ENCODE measurements at places on chromosomes 13 and 19.

DNA sequence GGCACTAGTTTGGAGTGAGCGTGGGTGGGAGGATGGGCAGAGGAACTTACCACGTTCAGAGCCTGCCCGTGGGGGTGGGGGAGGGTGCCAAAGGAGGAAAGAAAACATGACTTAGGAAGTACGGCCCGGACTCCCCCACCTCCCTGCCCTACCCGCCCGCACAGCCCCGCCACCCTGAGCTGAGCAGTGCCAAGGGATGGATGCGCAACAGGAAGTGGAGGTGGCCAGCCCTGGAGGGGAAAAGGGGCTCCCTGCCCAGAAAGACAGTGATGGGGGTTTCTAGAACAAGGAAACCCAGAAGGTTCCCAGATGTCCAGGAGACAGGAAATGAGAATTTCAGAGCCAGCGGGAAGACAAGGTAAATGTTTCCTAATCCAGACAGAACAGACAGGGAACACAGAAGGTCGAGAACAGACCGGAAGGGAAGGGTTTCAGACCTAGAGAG is 6.3 kb downstream of the TEAD2 start:
- DNase-seq, result no peak

DNA sequence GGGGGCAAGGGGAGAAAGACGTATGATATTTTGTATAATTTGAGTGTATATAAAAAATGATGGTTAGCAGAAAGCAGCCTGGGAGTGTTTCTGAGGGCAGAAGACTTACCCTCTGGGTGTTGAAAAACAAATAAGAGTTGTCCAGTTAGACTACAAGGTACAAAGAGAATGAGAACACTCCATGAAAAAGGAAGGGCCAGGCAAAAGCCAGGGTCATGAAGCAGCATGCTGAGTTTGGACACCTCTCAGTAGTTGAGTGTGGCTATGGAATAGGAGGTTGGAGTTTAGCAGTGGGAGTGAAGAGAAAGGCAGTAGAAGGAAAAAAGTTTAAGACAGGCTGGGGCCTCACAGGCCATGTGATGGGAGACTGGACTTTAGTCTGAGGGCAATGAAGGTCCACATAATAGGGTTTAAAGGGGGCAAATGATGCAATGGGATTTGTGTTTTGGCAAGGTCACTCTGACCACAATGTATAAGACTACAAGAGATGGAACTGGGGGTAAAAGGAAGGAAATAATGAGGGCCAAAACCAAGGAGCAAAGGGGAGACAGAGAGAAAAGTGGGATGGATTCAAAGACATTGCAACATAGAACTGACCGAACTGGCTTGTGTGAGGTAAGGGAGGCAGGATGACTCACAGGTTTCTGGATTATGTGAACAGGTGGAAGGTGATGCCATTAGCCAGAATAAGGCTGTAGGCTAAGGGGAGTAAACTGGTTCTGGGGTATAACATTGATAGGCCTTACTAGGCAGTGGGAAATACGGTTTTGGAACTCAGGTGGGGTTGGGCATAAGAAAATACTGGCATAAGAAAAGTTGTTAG is 76.6 kb downstream of the SERP2 start:
- no peak for DNase-seq

GRCh38 chr13:43158516-43158915 is 135.1 kb downstream of the DNAJC15 start:
- no peak for DNase-seq

DNA sequence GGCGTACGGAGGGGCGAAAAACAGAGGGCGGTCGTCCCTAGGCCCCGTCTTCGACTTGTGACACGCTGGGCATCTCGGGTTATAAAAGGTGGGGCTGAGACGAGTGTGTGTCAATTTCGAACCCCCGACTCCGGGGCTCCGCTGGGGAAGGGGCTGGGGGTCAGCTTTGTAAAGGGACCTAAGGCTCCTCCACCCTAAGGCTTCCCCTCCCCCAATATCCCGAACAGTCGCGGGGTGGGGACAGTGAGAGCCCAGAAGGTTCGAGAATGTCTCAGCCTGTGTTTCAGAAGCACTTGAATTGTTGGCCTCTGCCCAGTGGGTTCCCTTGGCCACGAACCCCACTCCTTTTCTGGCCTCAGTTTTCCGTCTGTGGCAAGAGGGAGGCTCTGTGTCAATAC is 450 bp downstream of the SELENOW start:
- no peak for DNase-seq

DNA sequence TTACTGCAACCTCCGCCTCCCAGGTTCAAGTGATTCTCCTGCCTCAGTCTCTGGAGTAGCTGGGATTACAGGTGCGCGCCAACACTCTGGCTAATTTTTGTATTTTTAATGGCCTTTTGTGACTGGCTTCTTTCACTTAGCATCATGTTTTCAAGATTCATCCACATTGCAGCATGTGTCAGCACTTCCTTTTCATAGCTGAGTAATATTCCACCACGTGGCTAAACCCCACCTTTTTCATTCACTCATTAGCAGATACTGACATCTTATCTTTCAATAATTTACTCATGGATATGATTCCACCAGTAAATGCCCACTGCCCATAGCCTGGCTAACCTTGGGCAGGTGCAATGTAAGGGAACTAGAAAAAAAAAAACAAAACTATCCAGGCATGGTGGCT is 6.9 kb downstream of the C5AR1 start:
- DNase-seq, result no peak

GRCh38 chr13:33710924-33711323 is 107.0 kb upstream of the RFC3 start:
- no peak for DNase-seq

DNA sequence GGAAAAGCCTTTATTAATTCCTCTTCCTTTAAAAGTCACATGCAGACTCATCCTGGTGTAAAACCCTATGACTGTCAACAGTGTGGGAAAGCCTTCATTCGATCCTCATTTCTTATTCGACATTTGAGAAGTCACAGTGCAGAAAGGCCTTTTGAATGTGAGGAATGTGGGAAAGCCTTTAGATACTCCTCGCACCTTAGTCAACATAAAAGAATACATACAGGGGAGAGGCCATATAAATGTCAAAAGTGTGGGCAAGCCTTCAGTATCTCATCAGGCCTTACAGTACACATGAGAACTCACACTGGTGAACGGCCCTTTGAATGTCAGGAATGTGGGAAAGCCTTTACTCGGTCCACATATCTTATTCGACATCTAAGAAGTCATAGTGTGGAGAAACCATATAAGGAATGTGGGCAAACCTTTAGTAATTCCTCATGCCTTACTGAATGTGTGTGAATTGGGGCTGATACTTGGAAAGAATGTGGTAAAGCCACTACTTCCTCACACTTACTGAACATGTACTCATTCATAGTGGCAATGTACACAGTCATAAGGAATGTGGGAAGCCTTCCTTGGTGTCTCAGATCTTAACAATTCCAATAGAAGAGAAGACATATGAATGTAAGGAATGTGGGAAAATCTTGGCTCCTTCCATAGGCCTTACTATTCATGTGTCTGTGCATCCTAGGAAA is 18.8 kb downstream of the ZNF559 start:
- no peak for DNase-seq

DNA sequence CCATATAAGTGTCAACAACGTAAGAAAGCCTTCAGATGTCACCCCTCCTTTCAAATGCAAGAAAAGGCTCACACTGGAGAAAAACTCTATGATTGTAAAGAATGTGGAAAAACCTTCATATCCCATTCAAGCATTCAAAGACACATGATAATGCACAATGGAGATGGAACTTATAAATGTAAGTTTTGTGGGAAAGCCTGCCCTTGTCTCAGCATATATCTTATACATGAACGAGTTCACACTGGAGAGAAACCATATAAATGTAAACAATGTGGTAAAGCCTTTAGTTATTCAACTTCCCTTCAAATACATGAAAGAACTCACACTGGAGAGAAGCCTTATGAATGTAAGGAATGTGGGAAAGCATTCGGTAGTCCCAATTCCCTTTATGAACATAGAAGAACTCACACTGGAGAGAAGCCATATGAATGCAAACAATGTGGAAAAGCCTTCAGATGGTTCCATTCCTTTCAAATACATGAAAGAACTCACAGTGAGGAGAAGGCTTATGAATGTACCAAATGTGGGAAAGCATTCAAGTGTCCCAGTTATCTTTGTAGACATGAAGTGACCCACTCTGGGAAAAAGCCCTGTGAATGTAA is 11.1 kb downstream of the ZNF844 start:
- no peak for DNase-seq

DNA sequence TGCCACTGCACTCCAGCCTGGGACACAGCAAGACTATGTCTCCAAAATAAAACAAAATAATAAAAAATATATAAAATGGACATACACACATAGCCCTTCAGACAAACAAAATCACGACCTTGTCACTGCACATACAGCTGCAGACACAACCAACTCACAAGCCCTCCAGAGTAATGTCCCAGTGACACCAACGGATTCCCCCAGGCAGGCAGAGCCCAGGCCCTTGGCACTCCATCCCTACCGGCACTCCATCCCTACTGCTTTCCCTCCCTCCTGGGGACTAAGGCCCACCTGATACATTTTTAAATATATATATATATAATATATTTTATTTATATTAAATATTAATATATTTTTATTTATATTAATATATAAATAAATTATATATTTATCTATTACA is 18.5 kb downstream of the ZNF101 start:
- DNase-seq, result no peak

- no peak for DNase-seq
Observed at GRCh38 chr13:44710576-44710975, 134.4 kb upstream of the TSC22D1 start.

DNA sequence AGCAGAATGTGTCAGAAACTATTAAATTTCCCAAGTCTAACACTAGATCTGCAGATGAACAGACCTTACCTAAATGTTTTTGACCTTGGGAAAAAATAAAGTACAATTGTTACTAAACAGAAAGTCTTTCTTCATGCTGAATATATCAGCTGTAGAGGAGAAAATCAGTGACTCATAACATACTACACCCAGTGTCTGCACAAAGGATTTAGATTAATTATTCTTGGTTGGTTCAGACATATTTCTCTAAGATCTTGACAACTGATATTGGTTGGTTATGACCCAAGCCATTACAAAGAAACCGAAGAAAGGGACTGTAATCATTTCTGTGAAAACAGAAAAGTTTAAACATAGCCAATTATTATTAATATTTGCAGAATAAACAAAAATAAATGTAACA is 225.1 kb downstream of the HS6ST3 start:
- DNase-seq, result no peak

GRCh38 chr13:82879921-82880320 is 1002.4 kb downstream of the SLITRK1 start:
- no peak for DNase-seq

DNA sequence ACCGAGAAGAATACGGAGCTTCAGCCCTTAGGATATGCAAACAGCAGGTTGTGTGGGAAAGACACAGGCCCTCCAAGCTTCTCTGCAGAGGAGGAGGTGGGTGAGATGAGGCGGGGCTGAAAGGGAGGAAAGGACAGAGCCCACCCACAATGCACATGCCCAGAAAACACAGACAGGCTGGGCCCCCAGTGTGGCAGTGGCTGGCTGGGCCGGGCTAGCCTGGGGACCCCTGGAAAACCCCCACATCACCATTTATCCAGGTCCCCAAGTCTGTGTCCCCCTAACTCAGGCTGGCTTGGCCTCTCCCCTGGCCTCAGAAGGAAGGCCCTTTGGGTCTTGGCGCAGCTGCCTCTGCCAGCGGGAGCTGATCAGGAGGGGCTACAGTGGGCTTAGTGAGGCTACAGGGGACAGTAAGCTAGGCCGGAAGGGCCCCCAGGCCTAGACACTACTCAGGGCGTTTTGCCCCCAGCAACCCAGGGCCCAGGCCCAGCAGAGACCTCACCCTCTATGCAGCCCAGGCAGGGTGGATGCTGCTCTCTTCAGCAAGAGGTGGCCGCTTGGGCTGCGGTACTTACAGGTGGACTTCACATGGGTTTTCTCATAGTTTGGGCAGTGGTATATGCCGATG is 119.5 kb downstream of the TUBA3C start:
- DNase-seq, result no peak

DNA sequence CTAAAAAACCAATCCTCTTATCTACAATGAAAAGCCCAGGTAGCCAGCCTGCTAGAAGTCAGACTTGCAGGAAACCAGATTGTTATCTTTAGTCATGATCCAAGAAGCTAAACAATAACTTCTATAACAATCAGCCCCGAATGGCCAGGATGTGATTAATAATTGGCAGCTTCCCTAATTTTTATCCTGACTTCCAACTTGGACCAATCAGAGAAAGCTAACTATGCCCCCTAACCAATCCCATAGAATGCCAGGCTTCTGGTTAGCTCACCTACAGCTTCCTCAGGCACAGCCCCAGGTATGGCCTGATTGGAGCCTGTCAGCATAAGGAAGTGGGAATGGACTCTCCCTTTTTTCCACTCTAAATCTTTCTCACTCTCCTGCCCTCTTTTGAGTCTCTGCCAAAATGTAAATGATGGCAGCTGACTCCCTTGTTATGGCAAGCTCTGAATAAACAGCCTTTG is 394.9 kb downstream of the DLEU7 start:
- no peak for DNase-seq

GRCh38 chr13:109945206-109945960 is 159.0 kb upstream of the IRS2 start:
- DNase-seq, result no peak

DNA sequence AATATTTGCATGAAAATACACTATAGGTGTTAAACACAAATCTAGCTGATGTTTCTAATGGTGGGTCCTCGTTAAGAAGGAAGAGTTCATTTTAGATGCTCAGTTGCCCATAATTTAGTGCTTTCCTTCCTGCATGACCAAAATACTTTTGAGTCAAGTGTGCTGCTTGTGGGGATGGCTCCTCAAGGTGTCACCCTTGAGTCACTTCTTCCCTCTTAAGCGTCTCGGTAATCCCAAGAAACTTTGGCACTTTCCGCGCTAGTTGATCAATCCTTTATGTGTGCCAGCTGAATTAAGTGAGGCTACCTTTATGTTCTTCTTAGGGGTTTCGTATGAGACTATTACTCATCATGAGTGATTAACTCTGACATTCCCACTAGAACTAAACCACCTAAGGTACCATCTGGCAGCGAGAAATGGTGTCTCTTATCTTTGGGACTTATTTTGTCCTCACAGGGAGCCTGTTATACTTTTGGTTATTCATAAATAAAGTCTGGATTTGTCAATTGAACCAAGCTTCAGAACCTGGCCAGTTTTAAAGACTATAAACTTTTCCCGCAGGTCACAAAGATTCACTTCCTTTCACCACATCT is 106.8 kb downstream of the NHLRC3 start:
- no peak for DNase-seq

Data from posterior vena cava (tissue), 2 donors.